ENCODE measurements at places on chromosomes 7 and 10.

DNA sequence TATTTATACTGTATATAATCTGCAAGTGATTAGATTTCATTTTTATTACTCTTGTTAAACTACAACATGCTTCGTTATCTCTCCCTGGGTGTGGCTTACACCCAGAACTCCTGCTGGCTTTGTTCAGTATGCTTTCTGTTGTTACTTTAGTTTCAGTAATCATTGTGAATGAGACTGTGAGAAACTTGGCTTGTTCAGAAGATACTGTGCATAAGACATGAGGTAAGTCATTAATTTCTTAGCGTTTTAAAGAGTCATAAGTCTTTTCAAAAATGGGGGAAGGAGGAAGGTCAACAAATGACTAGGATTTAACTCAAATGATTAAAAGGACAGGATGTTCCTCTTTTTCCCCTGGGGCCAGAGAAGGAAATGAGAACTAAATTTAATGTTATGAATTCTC is 11.6 kb upstream of the ADD3 start:
- peak; percentile 48 for DNase-seq

DNA sequence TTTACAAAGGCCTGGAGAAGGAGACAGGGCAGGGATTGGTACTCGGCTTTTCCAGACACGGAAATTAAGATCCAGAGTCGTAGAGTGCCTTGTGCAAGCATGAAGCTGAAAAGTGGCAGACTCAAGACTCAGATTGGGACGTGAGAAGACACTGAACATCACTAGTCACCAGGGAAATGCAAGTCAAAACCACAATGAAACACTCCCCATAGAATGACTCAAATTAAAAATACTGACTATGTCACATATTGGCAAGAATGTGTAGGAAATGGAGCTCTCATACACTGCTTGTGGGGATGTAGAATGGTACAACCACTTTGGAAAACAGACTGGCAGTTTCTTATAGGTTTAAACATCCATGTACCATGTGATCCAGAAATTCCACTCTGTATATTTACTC is 472.0 kb downstream of the RPS24 start:
- DNase-seq, result no peak

DNA sequence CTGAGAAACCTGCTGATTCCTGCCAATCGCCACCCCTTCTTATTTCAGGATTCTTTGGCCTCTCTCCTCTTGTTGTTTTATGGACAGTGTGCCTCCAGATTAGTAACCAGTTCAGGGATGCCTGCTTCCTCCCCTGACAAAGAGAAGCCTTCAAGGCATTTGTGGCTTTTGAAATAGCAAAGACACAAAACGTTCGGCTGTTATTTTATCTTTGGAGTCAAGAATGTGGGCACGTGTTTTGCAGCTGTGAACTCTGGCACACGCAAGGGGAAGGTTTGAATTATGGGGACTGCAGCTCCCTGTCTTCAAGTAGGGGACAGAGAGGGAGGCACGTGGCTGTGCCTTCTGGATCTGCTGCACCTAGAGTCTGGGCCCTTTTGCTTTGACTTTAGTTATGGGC is 157.9 kb upstream of the GRB10 start:
- no peak for DNase-seq

DNA sequence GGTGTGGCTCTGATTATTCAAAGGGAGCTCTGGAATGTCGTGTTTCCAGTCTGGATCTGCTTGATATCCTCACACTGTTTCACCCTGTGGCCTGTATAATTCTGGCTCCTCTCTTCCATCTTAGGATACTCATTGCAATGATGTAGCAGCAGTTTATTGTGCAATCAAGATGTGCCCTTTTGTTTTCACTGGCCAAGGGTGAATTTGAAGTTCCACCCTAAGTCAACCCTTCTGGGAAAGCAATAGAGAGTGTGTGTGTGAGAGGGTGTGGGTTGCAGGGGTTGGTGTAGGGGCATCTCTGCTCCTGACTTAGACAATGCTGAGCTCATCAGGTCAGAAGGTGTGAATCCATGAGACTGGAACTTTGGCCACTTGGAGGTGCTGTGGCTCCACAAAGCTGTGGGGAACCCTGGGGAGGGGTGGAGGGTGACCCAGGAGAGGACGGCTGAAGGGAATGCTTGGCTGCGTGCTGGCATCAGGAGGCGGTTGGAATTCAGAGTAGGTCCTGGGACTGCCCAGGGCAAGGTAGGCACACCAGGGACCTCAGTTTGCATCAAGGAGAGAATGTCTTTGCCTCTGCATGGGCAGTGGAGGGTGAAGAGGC is 118.0 kb upstream of the PRSS58 start:
- DNase-seq, result no peak

DNA sequence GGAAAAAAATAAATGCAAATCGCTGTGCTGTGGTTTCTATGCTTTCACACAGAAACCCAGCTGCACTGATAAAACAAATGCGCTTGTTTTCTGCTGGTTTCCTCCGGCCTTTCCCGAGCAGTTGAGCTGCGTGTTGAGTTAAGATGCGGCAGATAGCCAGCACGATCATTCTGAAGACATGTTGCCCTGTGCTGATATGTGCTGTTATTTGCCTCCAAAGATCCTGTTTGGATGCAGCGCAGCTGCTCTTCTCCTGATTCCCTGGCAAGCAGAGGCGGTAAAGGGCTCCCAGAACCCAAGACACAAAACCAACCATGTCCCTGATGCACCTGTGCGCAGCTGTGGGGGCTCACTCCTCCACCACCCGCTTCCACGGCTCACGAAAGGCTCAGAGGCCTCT is 225.4 kb downstream of the PAXIP1 start:
- DNase-seq, result no peak

- no peak for DNase-seq
Measured at GRCh38 chr10:131626274-131626673, 274.5 kb upstream of the PPP2R2D start.

DNA sequence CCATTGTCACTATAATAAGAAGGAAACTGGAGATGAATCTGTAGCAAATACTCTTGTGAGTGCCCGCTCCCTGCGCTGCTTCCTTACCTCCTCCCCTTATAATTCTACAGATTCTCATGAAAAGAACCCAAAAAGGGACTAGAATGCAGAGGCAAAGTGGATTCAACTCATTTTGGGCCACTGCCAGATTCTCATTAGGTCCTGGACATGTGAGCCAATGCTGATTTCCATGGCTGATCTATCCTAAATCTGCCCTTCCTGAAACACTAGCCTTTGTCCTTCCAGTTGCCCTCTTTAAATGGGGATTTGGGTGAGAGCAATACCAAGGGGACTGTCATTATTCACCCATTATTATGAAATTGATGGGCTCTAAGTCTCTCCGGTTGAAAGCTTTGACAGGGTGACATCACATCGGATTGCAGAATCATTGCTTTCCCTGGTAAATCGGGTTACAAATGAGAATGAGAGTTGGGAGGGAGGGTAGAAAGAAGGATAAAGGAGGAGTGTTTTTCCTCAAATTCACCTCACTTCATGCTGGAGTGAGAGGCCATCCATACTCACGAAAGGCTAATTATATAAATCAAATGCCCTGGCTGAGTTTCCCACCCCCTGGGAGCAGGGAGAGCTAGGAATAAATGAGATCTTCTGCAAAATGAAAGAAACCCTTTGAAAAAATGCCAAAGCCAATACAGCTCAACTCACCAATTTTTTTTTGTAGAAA is 37.5 kb downstream of the PTN start:
- DNase-seq, result no peak

- DNase-seq, result no peak
Measured at GRCh38 chr7:101923602-101923985, 106.2 kb downstream of the CUX1 start.

DNA sequence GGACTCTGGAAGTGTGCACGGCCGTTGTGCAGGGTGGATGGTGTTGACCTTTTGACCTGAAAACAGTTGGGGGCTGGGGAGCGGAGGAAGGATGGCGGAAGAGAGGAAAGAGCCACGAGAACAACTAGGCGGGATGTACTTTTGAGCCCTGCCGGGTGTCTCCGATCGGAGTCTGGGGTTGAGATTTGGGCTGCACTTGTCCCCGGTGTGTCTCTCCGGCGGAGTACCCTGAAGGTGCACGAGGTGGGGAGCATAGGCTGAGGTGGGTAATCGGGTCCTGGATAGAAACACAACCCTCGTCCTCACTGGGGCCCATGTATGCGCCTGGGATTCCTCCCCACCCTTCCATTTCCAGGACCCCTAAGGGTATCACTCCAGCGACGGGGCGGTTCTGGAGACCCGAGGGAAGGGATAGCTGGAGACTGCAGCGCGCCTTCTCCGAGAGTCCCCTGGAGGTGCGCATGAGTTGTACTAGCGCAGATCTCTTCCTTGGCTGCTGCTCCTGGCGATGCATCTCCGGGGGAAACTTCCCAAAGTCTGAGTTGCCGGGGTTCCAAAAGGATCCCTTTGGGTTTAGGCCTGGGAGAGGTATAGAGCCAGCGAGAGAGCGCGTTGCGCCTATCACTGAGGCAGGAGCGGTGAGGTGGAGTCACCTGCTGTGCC is 4.6 kb upstream of the HMX2 start:
- no peak for DNase-seq

DNA sequence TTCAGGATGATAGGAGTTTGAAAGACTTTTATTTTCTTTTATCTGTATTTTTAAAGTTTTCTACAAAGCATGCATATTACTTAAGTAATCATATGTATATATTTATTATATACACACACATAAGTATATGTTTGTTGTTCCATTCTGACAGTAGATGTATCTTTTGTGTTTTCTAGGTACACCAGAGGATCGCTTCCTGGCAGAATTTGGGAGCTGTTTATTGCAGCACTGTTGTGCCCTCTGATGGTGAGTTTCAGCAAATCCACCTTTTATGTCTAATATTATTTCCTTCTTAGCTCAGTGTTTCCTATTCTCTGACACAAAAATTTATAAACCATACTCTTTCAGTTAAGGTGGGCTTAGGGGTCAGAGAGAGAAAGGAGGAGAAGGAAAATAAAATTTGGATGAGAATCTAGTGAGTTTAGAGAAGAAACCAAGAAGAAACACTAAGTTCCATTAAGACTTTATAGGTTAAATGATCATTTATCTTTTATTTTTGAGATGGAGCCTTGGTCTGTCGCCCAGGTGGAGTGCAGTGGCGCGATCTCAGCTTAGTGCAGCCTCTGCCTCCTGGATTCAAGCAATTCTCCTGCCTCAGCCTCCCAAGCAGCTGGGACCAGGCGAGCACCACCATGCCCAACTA is 59.2 kb upstream of the OIT3 start:
- peak; percentile 49 for DNase-seq

- no peak for DNase-seq
Measured at GRCh38 chr10:14299556-14299955, 31.2 kb downstream of the FRMD4A start.

GRCh38 chr10:110651044-110651958 is 7.2 kb downstream of the RBM20 start:
- no peak for DNase-seq

DNA sequence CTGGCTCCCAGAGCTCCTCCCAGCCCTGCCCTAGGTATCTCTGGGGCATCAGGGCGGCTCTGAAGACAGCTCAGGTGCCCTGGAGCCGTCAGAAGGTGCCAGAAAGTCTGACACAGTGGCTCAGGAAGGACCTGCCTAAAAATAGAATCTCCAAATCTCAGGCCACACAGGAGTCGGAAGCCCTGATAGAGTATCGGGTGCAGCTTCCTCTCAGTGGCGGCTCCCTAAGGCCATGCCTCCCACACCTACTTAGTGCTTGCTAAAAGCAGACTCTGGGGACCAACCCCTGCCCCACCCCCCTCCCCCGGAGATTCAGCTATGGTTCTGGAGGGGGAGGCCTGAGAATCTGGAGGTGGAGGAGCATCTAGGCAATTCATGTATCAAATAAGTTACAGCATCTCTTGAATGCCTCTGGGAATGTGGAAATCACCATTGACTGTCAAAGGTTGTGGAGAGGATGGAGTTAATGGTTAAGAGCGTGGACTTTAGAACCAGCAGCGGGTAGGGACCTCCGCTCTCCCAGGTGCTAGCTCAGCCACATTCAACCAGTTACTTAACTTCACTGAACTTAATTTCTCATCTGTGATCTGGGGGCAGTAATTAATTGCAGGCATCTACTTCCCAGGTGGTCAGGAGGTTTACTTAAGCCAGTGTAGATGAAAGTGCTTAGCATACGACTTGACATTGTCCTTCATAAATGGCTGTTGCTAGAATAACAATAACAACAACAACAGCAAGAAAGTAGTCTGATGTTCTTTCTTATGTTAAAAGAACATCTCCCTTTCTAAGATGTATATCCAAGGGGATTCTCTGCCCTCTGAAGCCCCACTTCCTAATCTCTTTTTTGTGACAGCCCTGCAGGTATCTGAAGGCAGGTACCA is 38.6 kb upstream of the MXI1 start:
- no peak for DNase-seq
